ENCODE measurements at places on chromosomes 5 and 9.

- DNase-seq: no peak
Measured at GRCh38 chr5:139049780-139050179, 148.4 kb downstream of the SIL1 start.

- no peak for DNase-seq
Measured at GRCh38 chr5:145987856-145988255, 51.5 kb downstream of the SH3RF2 start.

DNA sequence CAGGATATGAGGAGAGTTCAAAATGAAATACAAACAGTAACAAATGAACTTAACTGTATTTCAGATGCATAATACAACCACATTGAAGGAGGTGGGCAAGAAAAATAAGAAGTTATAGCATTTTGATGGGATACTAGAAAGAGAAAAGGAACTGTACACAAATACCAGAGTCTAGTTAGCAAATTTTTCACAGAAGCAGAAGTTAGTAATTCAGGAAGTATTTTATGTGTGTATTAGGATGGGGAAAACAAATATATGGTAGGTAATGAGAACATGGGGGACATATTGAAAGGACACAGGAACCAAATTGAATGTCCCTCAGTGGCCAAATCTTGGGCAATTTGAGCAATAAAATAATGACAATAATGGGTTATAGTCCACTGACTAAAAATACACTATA lies 18.4 kb downstream of the GM2A start:
- no peak for DNase-seq

GRCh38 chr5:65185468-65185867 lies 296.3 kb downstream of the ADAMTS6 start:
- DNase-seq: no peak

DNA sequence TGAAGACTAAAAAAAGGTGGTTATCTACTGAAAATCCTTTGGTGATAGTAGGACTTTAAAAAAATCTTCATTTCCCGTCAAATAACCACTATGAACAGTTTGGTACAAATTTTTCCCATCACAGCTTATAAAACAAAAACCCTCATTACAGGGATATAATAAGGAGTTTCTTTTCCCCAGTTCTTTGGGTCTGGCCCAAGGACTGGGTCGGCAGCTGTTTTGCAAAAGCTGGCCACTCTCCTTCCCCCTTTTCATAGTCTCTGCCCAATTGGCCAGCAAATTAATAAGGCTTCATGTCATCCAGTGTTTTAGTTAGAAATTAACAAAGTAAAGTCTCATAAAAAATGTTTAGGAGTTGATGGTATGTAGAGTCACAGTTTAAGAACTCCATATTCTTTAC lies 47.0 kb upstream of the PDE8B start:
- no peak for DNase-seq

GRCh38 chr9:33186457-33187168 lies 19.5 kb upstream of the B4GALT1 start:
- no peak for DNase-seq

GRCh38 chr5:165622864-165623536 lies 2117.6 kb downstream of the MAT2B start:
- DNase-seq: no peak

DNA sequence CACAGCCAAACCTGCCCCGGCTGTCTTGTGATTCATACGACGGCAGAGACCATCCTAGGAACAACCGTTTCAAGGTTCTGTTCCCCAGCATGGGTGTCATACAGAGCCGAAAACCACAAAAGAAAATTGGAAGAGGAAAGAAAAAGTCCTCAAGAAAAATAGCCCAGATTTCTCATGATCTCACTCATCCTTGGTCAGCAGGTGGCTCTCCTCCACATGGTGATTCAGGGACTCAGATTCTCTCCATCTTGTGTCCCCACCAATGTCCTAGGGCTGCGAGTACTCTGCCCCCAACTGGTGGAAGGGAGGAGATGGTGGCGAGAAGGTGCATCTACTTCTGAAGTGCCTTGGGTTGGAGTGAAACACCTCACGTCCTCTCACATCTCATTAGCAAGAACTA lies 25.6 kb downstream of the PDZD2 start:
- no peak for DNase-seq

- DNase-seq: no peak
Measured at GRCh38 chr9:99966716-99967115, 60.3 kb downstream of the STX17 start.

GRCh38 chr5:65213921-65214525 lies 267.7 kb downstream of the ADAMTS6 start:
- DNase-seq: no peak

GRCh38 chr5:136037001-136037705 lies 8.4 kb downstream of the TGFBI start:
- DNase-seq: peak; percentile 18

GRCh38 chr9:28718226-28718625 lies 1144.9 kb upstream of the C9orf72 start:
- no peak for DNase-seq

- DNase-seq: no peak
Measured at GRCh38 chr5:3417376-3417943, 178.2 kb upstream of the IRX1 start.

DNA sequence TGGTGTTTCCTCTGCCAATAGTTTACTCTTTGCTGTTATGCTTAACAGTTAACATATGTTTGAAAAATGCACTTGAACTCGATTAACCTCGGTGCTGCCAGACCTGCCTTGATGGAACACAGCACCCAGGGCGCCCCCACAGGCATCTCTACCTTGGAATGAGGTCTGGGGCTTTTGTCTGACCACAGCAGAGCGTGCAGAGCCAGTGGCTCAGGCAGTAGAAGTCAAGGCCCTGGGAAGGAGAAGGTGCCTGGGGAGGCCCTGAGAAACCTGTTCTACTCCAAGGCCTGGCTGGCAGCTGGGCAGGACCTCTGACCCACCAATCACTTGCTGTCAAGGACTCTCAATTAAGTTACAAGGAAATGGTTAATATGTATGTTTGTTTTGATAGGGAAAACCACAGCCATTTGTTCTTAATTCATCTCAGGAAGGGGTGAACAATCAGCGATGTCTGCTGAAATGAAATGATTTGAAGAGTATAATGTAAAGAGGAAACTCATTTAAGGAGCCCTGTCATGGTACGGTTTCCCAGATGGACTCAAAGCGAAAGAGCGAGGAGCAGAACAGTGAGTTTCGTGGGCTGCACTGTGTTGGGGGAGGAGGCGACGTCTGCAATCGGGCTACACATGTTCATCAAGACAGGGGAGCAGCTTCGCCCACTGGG lies 21.9 kb downstream of the MACROH2A1 start:
- no peak for DNase-seq

DNA sequence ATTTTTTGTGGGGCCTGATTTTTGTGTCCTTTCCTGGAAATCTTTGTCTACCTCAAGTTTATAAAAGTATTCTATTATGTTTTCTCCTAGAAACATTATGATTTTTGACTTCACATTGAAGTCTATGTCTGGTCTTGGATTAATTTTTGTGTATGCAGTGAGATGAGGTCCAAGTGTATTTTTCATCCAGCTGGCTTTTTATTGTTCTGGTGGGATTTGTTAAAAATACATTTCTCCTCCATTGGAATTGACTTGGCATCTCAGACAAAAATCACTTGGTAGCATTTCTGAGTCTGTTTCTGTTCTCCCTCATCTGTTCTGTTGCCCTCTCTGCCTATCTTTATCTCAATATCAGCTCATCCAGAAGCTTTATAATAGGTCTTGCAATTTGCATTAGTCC lies 109.0 kb downstream of the IRX1 start:
- no peak for DNase-seq

GRCh38 chr9:18071651-18072060 lies 402.3 kb upstream of the ADAMTSL1 start:
- DNase-seq: no peak

- no peak for DNase-seq
Measured at GRCh38 chr5:1253456-1254105, 28.4 kb downstream of the SLC6A18 start.

DNA sequence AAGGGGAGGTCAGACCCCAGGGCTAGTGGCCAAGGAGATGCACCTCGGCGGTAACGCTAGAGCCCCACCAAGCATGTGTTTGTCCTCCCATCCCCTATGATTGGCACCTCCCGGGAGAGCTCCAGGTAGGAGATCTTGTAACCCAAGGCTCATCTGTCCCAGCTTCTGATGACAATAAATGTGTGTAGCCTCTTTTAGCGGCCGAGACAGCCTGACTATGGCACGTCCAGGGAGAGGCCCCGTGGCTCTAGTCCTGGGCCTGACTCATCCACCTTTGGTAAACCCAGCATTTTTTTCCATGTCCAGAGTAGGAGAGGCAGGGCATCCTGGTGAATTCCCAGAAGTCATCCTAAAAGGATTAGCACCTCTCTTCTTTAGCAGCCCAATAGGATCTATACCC lies 39.2 kb downstream of the IRF1 start:
- no peak for DNase-seq

DNA sequence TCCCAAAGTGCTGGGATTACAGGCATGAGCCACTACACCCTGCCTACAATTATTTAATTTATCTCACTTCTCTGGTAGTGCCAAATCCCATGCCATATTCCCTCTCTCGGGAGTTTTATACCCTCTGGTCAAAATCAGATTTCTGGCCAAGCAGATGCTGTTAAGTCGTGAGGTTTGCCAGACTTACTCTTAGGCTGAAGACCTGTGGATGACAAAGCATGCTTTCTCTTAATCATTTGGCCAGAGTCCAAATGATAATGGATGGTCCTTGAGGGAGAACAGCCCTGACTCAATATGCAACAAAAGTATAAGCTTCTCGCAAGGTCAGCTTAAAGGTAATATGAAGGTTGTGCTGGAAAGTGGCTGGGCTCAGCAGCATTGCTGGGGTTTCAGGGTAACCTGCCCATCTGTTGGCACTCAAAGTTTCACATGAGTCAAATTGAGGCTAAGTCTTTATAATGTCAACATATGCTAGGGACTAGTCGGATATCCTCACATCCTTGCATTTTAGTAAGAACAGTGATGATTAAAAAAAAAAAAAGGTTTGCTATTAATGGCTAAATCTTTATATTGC lies 280.1 kb downstream of the KIF4B start:
- no peak for DNase-seq

DNA sequence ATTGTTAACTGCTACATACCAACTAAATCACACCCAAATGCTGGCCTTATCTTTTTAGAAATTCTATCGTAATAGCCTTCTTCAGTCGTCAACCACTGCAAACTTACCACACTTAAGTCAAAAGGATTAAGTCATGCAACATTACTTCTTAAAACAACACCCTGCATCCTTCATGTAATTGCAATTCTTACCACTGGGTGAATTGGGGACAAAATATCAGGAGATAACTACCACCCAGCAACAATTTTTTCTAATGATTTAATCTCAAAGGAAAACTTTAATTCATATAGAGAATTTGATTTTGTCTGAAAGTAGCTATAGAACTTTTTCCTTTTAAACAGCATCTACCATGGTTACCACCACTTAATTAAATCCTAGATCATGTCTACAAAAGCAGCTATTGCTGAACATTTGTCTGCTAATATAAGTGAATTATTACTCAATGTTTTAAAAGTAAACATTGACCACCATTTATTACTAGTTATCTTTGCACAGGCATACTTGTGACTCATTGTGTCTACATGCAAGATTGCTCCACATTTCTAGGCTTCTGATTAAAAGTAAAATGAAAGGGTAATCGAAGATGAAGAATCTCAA lies 10.5 kb downstream of the MLLT3 start:
- no peak for DNase-seq

DNA sequence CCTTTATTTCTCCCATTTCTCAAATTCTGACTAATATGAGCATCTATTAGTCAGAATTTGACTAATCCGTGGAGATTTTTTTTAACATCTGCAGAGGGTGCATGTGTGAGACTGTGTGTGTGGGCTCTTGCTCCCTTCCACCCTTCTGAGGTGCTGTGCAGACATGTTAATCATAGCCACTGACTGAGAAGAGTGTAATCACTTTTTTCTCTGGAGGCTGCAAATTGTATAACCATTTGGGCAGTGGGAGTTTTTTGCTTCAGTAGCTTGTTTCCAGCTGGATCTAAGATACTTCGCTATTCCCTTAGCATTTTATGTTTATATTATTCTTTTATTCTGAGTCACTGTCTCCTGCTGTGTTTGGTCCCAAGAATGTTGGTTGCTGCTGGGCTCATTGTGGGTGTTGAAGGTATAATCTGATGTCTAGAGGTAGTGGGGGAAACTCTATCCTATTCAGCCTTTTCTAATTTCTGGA lies 66.2 kb downstream of the ARHGEF28 start:
- DNase-seq: no peak

GRCh38 chr9:78691542-78691941 lies 394.6 kb downstream of the PSAT1 start:
- DNase-seq: no peak

DNA sequence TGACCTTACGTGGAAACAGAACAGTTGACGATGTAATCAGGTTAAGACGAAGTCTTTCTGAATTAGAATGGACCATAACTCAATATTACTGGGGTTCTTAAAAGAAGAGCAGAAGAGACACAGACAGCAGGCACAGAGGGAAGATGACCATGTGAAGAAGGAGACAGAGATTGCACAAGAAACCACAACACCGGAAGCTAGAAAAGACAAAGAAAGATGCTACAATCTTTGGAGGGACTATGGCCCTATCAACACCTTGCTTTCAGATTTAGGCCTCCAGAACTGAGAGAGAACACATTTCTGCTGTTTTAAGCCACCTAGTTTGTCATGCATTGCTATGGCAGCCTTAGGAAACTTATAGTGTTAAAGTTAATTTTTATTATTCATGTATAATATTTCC lies 27.1 kb downstream of the CDH9 start:
- DNase-seq: no peak

GRCh38 chr5:174352681-174353080 lies 307.2 kb downstream of the NSG2 start:
- no peak for DNase-seq

DNA sequence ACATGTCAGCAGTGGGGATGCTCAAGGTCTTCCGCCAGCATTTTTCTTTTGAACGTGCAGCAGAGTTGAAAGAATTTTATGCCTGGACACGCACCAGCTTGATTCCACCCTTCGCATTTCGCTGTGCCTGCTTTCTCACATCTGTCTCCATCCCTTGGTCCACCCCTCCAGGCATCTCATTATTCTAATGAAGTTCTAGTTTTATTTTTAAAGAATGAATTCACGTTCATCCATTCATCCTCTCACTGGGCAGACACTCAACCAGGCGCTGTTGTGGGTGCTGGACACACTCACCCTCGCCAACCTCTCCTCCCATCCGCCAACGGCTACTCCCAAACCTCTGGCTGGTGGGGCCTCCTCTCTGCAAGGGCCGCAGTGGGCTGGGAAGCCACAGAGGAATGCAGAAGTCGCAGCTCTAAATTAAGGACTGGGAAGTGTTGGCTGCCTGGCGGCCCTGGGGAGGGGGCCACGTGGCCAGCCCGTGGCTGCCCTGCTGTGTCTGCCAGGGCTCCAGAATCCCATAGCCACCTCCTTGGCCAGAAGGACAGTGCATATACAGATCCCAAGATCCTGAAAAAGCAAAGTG lies 6.7 kb downstream of the SUSD3 start:
- DNase-seq: no peak

DNA sequence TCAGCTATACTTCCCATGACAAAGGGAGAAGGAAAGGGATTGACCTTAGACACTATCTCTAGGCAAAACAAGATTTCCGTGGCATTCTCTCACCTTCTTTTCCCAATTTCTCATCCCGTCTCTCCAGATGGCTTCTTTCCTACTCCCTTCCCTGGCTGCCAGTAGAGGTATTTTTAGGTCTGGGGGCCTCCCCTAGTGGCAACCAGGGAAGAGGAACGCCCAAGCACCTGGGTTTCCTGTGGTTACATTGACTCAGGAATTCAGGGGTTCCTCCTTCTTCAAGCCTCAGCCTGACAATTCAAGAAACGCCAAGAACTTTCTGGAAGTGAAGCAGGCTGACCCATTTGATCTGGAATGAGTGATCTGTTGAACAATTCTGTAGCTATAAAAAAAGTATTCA lies 111.5 kb upstream of the OSMR start:
- DNase-seq: no peak

Data from activated T-helper 1 cell treated with anti-CD3 and anti-CD28 coated beads, Interleukin-2, amount 50 U/mL, for 16 hours (primary cell).